ENCODE measurements at places on chromosomes 7 and 10.

GRCh38 chr7:6436385-6436685 is 11.4 kb downstream of the DAGLB start:
- DNase-seq, result no peak

GRCh38 chr7:21999896-22000295 is 54.2 kb upstream of the CDCA7L start:
- DNase-seq, result no peak

- no peak for DNase-seq
Observed at GRCh38 chr10:8628351-8628750, 573.9 kb downstream of the GATA3 start.

GRCh38 chr10:24133835-24134234 is 75.1 kb upstream of the KIAA1217 start:
- no peak for DNase-seq

DNA sequence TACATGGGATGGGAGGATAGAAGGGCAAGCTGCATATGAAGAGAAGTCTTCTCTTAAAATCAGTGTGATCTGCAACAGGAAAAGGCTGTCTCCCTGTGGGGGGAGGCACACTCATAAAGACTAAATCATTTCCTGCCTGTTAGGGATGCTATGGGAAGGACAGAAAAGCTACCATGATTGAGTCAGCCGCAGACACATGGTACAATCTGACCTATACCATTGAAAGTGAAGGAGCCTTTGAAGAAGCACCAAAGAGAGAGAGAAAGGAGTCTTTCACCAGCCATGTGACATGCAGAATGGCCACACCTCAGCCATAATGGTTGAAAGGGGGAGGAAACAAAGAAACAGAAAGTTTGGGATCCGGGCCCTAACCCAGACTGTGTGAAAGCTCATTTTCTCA is 29.1 kb downstream of the NUDCD3 start:
- DNase-seq, result no peak

GRCh38 chr10:28094121-28094520 is 95.2 kb upstream of the ODAD2 start:
- DNase-seq, result no peak

- no peak for DNase-seq
Observed at GRCh38 chr10:34397324-34397723, 417.8 kb downstream of the PARD3 start.

DNA sequence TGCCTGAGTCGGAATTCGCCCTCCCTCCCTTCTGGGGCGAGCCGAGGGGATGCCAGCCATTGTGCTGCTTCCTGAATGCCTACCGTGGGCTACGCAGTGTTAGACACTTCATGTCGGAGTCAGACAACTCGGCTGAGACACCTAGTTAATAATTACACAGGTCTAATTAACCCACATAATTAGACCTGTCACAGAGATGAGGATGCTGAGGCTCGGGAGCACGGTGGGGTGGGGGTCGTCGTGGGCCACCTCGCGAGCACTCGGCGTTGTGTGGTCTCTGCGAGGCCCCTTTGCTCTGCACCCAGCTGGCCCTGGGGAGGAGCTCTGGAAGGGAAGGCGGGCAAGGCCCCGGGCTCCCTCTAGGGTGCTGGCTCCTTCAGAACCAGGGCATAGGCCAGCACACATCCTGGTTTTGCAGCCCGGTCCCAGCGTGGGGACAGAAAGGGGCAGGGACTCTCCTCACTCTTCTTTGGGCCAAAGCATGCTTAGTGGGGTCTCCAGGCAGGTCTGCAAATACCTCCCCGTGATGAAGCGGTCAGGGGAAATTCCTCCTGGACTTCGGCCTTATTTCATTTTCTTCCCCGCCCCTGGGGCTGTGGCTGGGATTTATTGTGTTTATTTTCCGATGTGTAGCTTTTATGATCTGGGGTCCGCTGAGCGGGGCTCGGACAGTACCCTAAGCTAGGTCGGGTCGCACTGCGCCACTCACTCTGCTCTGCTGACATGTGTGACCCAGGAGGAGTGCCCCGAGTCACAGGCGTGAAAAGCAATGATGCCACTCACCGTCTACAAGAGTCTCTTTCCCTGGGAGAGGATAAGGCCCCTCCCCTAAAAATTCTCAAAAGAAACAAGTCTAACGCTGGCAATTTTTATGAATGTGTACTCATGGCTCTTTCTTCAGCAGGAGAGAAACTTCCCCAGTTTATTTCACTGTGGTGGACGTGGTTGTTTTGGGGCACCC is 4.9 kb upstream of the FOXL3 start:
- DNase-seq, result no peak

GRCh38 chr7:47405286-47405904 is 176.5 kb downstream of the TNS3 start:
- DNase-seq, result no peak

DNA sequence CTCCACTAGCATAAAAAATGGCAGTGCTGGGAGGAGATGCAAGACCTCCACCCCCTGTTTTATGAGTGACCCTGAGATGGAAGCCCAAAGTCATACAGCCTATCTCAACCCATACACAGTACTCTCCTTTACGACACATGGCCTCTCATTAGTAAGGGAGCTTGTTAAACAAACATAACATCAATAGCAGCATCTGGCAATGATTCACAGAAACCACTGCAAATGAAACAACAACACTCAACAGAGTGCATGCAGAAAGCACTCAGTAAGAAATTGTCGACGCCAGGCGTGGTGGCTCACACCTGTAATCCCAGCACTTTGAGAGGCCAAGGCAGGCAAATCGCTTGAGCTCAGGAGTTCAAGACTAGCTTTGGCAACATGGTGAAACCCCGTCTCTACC is 27.5 kb upstream of the FIGNL1 start:
- peak; percentile 60 for DNase-seq

GRCh38 chr7:17289074-17289645 is 9.3 kb upstream of the AHR start:
- DNase-seq, result no peak

DNA sequence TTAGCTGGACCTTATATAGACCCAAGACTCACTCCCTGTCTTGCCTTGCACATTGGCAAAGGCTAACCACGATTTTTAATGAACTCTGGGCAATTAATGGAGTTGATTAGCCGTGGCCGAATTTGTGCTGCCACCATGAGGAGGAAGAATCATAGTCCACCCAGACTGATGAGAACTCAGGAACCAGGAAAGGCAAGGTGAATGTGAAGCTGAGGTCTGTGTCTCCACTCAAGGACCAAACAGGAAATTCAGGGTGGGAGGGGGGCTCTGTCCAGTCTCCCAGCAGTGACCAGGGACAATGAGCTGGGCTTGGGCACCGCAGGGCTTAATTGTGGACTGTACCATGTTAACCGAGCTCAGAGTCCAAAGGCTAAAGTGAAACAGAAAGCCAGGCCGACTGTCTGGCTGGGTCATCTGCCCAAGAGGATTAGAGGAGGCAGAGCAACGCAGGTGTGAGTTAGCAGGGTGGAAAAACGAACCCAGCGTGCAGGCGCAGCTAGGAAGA is 127.0 kb upstream of the JCAD start:
- DNase-seq, result no peak

DNA sequence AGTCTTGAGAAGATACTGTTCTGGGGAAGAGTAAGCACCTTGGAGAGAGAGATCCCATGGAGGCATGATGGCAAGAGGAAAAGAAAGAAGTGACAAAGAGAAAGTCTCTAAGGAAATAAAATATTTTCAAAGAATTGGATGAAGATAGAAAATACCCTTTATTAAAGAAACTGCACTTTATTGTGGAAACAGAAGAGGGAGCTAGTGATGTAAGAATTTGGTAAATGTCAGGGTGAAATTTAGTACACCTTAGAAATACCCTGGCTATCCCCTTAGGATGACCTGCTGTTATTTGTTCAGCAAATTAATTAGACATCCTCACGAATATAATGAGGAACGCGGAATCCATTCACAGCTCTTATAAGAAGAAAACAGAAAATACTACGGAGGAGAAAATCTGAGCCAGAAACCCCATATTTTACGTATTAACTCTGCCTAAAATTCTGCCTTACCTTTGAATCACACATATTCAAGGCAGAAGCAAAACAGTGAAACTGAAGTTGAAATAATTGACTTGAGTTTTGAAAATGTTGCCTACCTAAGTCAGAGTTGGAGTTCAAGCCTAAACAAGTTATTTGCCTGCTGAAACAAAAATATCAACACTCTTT is 90.7 kb downstream of the TFPI2 start:
- peak; percentile 17 for DNase-seq

GRCh38 chr10:52769966-52770365 is 2.6 kb downstream of the MBL2 start:
- DNase-seq, result no peak

DNA sequence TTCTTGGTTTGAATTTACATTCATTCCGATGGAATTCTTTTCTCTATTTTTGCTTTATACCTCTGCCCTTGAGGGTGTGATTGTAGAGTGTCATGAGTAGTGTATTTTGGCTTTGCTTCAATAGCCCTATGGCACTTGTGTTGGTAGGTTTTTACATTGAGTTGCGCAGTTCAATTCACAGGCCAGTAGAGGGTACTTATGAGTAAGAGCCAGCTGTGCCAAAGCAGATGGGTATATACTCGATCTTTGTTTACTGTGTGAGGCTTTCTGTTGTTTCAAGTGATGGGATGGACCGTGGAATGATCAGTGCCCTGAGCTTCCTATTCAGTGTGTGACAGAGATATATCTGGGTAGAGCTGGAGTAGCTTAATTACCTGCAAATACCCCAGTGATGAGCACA is 4.3 kb upstream of the AKR1C3 start:
- DNase-seq, result no peak

DNA sequence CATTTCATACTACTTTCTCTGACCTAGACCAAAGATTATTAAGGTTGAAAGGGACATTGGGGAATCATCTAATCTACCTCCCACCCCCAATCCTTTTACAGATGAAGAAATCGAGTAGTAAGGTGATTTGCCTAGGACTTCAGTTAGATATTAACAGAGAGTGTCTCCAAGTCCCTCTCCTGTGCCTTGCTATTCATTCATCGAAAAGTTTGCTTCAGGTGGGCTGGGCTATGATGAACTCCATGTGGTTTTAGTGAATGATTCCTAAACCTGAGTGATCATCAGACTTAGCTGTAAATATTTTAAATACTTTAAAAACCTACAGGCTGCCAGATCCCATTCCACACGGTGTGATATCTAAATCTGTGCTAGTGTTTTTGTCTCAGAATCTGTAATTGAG is 259.4 kb upstream of the SORCS1 start:
- no peak for DNase-seq

DNA sequence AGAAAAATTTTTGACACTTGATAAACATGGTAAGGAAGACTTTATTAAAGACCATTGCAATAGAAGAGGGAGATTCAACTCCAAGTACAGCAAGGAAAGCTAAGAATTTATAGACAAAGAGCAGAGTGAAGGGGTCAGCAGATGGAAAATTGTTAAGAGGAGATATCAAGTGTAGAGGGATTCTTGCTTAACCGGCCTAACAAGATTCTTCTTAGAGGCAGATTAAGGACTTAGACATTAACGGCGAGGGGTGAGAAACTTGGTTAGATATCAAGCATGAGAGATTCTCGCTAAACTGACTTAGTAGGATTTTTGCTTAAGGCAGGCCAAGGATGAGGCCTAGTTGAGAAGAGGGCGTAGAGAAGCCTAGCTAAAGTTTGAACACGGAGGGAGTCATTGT is 76.0 kb downstream of the ITGB1 start:
- no peak for DNase-seq

DNA sequence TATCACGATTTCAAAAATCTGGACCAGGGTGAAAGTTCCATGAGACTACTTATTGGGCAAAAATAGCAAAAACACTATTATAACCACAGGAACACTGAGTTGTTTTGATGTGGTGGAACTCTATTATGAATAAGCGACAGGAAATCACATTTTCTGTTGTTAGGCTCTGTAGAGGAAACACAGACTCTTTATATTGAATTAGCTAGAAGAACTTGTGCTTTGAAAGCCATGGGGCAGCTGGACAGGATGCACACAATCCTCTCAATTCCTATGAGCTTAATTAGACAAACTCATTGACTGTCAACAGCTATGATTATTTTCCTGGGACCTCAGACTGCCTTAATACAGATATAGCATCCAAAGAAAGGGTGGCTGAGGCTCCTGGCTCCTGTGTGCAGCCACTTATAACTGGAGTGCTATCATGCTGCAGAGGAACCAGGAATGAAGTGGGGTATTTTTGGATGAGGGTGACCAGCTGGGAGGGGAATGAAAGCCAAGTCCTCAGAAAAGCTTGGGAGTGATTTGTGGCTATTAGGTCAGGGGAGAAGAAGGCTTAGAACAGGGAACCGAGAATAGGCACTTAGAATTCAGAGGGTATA is 657.3 kb downstream of the TYW1 start:
- DNase-seq, result no peak

DNA sequence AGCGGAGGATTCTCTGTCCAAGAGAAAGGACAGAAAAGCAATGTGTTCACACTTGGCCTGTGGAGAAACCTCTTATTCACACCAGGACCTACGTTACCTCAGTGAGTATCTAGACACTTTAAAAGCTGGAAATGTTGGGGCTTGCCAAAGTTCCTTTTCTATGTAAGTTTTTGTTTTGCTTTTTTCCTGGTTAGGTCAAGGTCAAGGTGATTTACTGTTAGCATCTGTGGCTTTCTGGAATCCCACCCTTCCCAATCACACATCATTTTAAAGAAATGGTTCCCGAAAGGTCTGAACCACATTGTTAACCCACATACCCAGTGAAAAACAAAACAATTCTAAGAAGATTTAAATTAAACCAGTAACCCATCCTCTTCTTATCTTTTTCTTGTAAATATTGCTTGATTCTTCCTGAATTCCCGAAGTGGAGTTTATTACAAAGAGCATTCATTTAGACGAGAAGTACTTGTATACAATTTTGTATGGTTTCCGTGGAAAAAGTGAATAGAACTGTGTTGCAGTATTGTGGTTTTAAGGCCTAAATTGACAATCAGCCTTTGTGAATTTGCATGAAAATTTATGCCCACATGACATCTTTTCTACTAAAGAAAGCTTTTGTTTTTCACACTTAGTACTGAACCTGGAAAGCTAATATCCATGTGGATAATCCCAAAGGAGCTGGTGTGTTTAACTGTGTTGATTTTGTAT is 827.0 kb upstream of the IGFBP3 start:
- DNase-seq, result no peak

DNA sequence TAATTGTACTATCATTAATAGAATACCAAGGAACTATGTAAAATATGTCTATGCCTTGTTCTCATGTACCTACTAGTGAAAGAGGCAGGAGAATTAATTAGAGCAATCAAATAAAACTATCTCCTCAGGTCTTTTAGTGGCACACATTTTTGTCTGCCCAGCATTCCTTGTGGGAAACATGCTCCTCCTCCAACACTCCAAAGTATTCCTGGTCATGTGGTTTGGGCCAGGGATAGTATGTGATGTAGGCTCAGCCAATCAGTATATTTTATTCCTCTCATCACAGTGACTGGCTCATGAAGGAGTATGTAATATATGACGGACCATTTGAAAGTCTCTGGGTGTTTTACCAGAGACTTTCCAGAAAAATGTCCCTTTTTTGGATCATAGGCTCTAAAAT is 16.7 kb upstream of the SYPL1 start:
- no peak for DNase-seq
